ENCODE measurements at places on chromosomes 7 and 10.

GRCh38 chr7:91731976-91732375, 148.5 kb downstream of the MTERF1 start:
- no peaks in the 10 kb centered on the region for H3K27me3 ChIP-seq
- no peak for DNase-seq
- no peaks in the 10 kb centered on the region for H3K36me3 ChIP-seq
- no peak overlapping the region for H3K27ac ChIP-seq
- no peak overlapping the region for H3K4me3 ChIP-seq

GRCh38 chr7:142351145-142351544, 93.3 kb upstream of the PRSS58 start:
- no peak for DNase-seq
- peaks cover 35% of the 10 kb centered on the region for H3K4me1 ChIP-seq
- no peak overlapping the region for H3K4me3 ChIP-seq
- H3K36me3 ChIP-seq: no peaks in the 10 kb centered on the region

DNA sequence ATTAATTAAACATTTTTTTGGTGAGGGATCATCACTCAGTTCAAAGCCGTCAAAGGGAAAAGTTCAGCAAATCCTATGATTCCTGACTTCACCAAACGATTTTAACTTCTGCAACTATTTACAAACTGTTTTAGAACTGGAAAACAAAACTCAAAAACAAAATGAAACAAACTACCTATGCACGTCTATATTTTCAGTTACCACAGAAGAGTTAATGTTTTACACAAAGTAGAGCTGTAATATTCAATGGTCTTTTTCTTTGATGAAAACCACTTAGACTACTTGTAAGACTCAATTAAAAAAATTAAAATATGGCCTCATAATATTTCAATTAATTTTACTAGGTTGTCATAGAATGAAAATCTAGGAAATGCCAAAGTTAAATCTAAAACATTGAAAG, 131.5 kb downstream of the ATE1 start:
- no peak overlapping the region for H3K4me3 ChIP-seq
- H3K27me3 ChIP-seq: no peaks in the 10 kb centered on the region
- no peak for DNase-seq
- no peak overlapping the region for H3K27ac ChIP-seq
- H3K36me3 ChIP-seq: peaks cover 30% of the 10 kb centered on the region
- no peaks in the 10 kb centered on the region for H3K4me1 ChIP-seq

GRCh38 chr7:106611911-106612310, 49.0 kb downstream of the CCDC71L start:
- H3K4me3 ChIP-seq: no peak overlapping the region
- no peaks in the 10 kb centered on the region for H3K36me3 ChIP-seq
- no peak for DNase-seq
- no peaks in the 10 kb centered on the region for H3K4me1 ChIP-seq
- H3K27ac ChIP-seq: no peak overlapping the region
- no peaks in the 10 kb centered on the region for H3K27me3 ChIP-seq

DNA sequence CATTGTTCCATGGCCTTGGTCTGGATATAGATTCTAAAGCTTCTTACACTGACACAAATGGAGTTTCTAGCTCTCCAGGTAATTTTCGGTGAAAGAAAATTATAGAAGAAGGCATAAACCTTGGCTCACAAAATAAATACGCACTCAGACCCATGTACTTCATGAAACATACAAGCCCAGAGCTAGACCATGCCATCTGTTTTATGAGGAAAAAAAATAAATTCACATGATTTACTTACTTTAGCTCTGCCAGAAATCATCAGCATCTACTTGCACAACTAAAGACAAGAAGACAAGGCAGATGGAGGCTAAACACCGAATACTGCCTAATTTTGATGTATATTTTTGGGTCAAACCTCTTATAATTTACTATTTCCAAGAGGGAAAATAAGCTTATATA, 197.4 kb upstream of the KLF14 start:
- H3K4me1 ChIP-seq: peaks cover 88% of the 10 kb centered on the region
- peaks cover 4% of the 10 kb centered on the region for H3K36me3 ChIP-seq

- DNase-seq: no peak
- H3K4me3 ChIP-seq: no peak overlapping the region
- peaks cover 6% of the 10 kb centered on the region for H3K27me3 ChIP-seq
Observed at GRCh38 chr7:106178593-106179134, 66.6 kb upstream of the SYPL1 start.

- no peaks in the 10 kb centered on the region for H3K4me1 ChIP-seq
- H3K4me3 ChIP-seq: no peak overlapping the region
- H3K27ac ChIP-seq: no peak overlapping the region
- no peak for DNase-seq
- H3K27me3 ChIP-seq: no peaks in the 10 kb centered on the region
Observed at GRCh38 chr10:34252111-34252510, 563.0 kb downstream of the PARD3 start.

GRCh38 chr7:84022684-84023308, 171.8 kb downstream of the SEMA3A start:
- no peak overlapping the region for H3K4me3 ChIP-seq
- no peaks in the 10 kb centered on the region for H3K36me3 ChIP-seq
- no peaks in the 10 kb centered on the region for H3K4me1 ChIP-seq
- no peaks in the 10 kb centered on the region for H3K27me3 ChIP-seq
- no peak for DNase-seq
- H3K27ac ChIP-seq: no peak overlapping the region

GRCh38 chr7:110835218-110835617, 255.7 kb upstream of the LRRN3 start:
- H3K27ac ChIP-seq: peak overlapping the region; percentile 25
- peak; percentile 53 for DNase-seq
- peaks cover 18% of the 10 kb centered on the region for H3K4me1 ChIP-seq
- H3K4me3 ChIP-seq: no peak overlapping the region

- no peak overlapping the region for H3K27ac ChIP-seq
- no peaks in the 10 kb centered on the region for H3K27me3 ChIP-seq
- no peak for DNase-seq
- no peaks in the 10 kb centered on the region for H3K36me3 ChIP-seq
- H3K4me3 ChIP-seq: no peak overlapping the region
- H3K4me1 ChIP-seq: no peaks in the 10 kb centered on the region
Observed at GRCh38 chr10:24039897-24040296, 169.0 kb upstream of the KIAA1217 start.

Measured in naive thymus-derived CD8-positive, alpha-beta T cell (primary cell).